Large intestine (tissue), 12 donors: ENCODE measurements at places on chromosomes 5 and 9. TPM values are rescaled to one million over a fixed set of nuclear protein-coding genes. Genes with fewer than 3 reads are reported as not detected.
A peak's percentile ranks its signal among the peaks of the same experiment; 100 is the strongest.

The MRPL50 gene
- 27.5 TPM for polyA plus RNA-seq

GRCh38 chr5:79875230-79875629, 115.8 kb downstream of the MTX3 start:
- DNase-seq, result no peak

DNA sequence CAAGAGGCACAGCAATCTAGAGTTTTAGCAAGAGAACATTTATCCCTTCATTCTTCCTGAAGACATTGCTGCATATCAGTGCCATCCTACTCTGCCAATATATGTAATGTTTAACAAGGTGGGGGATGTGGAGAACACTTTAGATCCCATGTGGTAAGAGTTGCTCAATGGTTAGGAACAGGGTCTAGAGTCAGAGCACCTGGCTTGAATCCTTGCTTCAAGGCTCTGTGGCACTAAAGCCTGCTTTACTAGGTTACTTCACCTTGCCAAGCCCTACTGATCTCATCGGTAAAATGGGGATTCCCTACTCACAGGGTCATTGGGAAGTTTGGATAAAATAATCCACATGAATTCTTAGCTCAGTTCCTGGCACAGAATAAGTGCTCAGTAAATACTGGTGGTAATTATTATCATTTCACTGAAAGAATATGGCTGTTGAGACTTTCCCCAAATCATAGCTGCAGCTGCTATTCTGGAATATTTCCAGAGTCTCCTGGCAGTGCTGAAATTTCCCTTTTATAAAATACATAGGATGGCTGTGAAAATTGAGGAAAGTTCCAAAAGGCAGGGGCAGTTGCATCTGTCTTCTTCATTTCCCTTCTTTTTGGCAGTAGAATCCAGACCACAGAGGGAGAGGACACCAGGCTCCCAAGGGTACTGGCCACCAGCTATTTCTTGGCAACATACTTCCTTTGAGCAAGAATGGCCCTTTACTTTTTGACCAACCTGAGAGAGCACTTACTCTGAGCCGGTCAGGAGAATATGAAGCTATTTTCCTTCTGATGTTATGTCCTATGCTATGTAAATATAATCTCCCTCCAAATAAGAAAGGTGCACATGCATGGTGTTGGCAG, 142.8 kb downstream of the PALM2AKAP2 start:
- DNase-seq, result peak; percentile 70

GRCh38 chr5:141914199-141914743, 9.4 kb upstream of the DELE1 start:
- peak; percentile 66 for DNase-seq

The SPINK7 gene
- polyA plus RNA-seq, result 0.06 TPM

- DNase-seq, result no peak
These were observed 47.8 kb upstream of the ADAMTS2 start for GRCh38 chr5:179393078-179393477.

The FOXD4L6 gene
- polyA plus RNA-seq, result 0.06 TPM

DNA sequence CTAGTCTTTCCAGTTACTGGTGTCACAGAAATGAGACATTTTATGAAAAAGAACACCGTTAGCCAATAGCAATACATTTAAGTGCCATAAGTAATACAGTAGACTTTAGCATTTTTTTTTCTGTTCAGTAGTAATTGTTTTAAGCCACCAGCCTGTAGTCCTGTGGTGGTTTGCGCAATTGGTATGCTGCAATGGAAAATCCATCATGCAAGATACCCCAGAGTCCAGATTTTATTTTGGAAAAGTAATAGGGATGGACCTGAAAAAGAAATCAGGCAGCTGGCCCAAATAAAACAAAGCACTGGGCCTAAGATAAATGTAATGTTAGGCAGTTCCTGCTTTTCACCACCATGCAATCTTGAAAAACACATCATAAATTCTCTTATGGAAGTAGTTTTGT, 94.6 kb upstream of the RASGRF2 start:
- no peak for DNase-seq

- no peak for DNase-seq
These were observed 201.0 kb downstream of the TRIM32 start for GRCh38 chr9:116888066-116888465.

DNA sequence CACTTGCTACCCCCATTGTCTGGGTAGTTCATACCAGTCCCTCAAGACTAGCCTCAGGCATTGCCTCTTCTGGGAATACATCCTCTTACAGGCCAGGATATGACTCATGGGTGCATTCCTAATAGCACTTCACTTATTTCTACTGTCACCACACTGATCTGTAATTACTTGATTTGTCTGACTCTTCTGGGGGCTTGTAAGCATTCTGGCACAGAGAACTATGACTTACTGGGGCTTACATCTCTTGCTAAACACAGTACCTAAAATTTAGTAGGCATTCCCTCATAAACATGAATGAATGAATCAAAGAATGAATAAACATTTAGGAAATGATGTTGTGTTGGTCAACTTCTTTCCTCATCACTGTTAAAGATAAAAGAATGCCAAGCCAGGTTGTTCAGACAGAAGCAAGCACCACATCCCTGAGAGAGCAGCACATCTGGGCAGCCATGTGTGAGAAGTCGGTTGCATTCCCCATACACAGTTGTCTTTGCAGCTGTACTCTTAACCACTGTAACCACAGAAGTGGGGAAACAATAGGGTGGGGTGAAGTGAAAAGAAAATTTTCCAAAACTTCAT, 27.6 kb downstream of the IL7R start:
- no peak for DNase-seq

DNA sequence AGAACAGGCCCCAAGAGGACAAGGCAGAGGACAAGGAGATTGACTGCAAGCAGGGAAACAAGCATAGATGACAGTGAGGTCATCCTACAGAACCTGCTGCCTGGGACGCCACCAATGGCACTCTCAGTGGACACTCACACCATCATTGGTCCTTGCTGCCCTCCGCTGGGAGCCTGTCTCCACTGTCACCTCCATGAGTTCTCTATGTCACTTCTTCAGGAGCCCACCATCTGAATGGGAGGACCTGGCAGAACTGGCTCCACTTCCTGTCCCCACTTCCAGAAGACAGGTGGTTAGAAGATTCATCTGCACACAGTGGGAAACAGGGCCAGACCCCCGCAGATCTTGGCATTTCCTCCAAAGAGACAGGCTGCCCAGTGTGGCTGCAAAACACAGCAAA, 188.9 kb downstream of the HSD17B3 start:
- no peak for DNase-seq

GRCh38 chr5:62575489-62575888, 3.1 kb upstream of the LRRC70 start:
- no peak for DNase-seq

GRCh38 chr5:5430136-5430535, 7.7 kb downstream of the ICE1 start:
- DNase-seq, result no peak

The SPINK13 gene
- not detected for polyA plus RNA-seq

The MYORG gene
- polyA plus RNA-seq, result 60.9 TPM

GRCh38 chr5:83370957-83371356, 100.6 kb upstream of the VCAN start:
- no peak for DNase-seq

The CCNI2 gene
- 10.1 TPM for polyA plus RNA-seq

The PCDHA5 gene
- polyA plus RNA-seq, result 0.46 TPM

DNA sequence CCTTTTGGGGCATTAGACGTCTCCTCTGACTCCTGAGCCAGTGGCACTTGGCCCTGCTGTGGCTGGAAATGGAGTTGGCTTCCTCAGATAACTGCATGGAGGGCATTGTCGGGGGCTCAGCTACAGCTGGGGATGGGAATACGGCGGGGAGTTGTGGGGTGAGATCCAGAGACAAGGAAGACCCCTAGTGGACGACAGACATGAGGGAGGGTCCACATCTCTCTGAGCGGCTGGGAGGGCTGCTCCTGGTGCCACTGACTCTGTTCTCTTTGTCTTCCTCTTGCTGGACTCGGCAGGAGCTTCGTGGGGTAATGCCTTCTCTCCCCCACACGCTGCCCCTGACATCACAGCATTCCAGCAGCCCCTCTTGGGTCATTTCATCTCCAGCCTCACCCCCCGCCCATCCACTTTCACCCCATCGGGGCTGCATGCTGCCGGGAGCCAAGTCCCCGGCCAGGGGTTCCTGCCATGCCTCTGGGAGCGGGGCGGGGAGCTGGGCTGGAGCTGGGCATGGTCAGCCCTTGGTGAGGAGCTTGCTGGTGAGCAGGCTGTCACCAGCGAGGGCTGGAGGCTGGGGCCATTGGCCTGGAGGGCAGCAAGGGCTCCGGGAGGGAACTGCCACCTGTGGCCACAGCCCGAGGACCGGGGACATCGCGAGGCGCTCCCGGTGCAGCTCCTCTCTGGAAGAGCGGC, 172.3 kb downstream of the CACNA1B start:
- no peak for DNase-seq

DNA sequence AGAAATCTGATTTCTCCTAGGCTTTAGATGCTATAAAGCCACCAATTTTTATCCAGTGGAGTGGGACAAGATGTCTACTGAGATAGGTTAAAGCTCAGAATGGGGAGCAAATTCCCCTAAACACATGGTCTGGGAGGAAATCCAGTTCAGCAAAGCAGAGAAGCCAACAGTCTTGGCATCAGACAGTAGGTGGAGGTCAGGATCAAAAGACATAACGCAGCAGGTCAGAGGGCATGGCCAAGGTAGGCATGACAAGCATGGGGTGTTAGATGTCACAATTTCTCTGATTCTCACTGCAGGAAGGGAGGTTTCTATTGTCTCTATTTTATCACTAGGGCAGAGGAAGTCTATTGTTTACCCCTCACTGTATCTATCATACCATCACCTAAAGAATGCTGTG, 288.2 kb downstream of the ACTL7B start:
- DNase-seq, result no peak

DNA sequence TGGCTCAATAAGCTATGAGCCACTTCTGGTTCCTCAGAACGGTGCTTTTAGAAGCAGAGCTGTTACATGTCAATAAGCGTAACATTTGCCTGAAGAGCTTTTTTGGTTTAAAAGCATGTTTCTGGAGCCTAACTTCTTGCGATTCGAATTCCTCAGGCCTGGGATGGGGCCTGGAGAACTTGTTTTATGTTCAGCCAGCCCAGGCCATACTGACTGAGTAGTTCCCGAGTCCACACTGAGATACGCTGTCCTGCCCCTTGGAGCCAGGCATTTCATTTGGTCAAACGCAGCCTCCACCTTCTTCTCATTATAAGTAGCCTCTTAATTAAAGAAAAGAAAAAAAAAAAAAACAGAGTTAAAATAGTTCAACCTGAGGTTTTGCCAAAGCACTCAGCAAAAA, 260.6 kb upstream of the ANKRD55 start:
- DNase-seq, result no peak

The AP3S1 gene
- 121 TPM for polyA plus RNA-seq

The STPG3 gene
- 3.4 TPM for polyA plus RNA-seq

DNA sequence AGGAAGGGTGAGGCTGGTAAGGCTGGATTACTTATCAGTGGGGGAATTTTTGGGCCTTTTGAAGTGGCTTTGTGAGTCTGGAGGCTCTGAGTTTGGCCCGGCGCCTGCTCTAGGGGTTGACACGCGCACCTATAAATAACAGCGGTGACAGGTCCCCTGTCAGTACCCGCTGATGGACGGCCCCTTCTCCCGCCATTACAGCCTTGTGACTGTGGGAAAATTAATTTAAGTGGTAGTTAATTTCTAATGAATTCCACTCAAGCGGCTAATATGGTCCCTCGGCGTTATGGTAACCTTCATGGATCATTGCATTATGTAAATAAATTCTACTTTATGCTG, 16.5 kb downstream of the MRPL36 start:
- DNase-seq, result no peak

GRCh38 chr9:79301085-79301484, 270.7 kb upstream of the TLE4 start:
- DNase-seq, result no peak

DNA sequence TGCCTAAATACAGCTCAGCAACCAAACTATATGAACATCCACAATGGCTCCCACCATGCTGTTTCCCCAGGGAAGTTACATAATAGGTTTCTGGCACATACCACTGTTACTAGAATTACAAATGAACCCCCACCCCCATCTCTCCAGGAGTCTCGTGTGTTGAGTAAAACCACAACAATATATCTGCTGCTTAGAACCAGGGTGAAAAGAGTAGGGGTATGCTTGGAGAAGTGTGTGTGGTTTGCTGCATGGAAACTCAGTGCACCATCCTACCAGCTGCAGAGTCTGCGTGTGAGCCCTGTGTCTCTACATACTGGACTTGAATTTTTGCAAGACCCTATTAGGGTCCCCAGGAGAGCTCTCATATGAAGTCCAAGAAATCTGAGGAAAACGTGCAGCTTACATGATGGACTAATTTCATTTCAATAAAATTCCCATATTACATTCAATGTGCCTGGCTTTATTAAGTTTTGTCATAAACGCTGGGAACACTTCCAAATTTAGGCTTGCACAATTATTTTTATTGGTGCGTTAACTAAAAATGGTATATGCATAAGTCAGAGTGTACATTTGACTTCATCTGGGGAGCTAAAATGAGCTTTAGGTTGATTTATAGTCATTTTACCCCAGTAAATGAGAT, 104.5 kb upstream of the NFIB start:
- DNase-seq, result no peak

The ABCA1 gene
- 8.6 TPM for polyA plus RNA-seq

GRCh38 chr9:72497447-72498046, 23.9 kb upstream of the TMC1 start:
- no peak for DNase-seq

DNA sequence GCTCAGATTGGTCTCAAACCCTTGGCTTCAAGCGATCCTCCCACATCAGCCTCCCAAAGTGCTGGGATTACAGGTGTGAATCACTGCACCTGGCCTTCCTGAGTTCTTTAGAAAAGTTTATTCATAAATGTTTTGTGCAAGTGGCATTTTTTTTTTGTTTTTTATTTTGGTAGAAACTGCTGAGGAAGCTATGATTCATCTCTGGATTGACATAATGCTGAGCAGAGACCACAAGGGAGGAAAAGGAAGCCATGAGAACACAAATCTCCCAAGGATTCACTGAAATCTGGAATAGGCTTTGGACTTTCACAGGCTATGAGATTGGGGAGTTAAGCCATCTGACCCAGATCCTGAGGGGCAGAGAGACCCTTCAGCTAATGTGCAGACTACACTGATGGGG, 3.4 kb upstream of the SLC46A2 start:
- DNase-seq, result no peak

GRCh38 chr5:4905674-4906520, 234.2 kb upstream of the ADAMTS16 start:
- DNase-seq, result no peak

The SYK gene
- 27.3 TPM for polyA plus RNA-seq

GRCh38 chr9:114371973-114372917, 15.5 kb downstream of the AKNA start:
- DNase-seq, result no peak

The FBP2 gene
- 0.25 TPM for polyA plus RNA-seq

The HSPA5 gene
- 314 TPM for polyA plus RNA-seq

DNA sequence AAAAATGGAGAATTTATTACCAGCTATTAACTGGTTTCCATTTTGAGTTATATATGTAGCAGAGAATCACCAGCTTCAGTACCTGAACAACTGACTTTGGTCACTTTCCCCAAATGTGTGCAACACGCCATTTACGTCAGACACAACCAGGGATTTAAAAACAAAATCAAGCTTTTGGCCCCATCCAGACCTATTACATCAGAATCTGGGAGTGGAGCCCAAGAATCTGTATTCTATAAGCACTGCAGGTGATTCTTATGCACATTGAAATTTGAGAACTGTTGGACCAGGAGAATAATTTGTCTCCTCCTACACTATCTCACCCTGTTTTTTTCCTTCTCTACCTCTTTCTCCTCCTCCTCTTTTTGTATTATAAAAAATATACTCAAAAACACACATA, 295.9 kb downstream of the PRELID2 start:
- DNase-seq, result no peak

GRCh38 chr5:147921136-147921535, 14.8 kb upstream of the C5orf46 start:
- no peak for DNase-seq
